Activated CD8-positive, alpha-beta memory T cell treated with anti-CD3 and anti-CD28 coated beads, Interleukin-2, amount 10 ng/mL, durations not matched to agents 7 days and 5 days (primary cell): ENCODE measurements at places on chromosomes 13 and 19. TPM values are rescaled to one million over a fixed set of nuclear protein-coding genes. Genes with fewer than 3 reads are reported as not detected.

CAPNS1 gene
- 479 TPM for total RNA-seq

GRCh38 chr13:32195713-32196112 is 119.5 kb downstream of the ZAR1L start:
- H3K4me3 ChIP-seq, result no peak overlapping the region
- no peaks in the 10 kb centered on the region for H3K4me1 ChIP-seq
- H3K36me3 ChIP-seq, result no peaks in the 10 kb centered on the region
- no peak overlapping the region for H3K27ac ChIP-seq
- DNase-seq, result no peak
- H3K27me3 ChIP-seq, result peaks cover 9% of the 10 kb centered on the region

ZNF418 gene
- 6.6 TPM for total RNA-seq

GRCh38 chr13:65085977-65086376 is 2144.2 kb downstream of the PCDH9 start:
- no peak overlapping the region for H3K27ac ChIP-seq
- no peaks in the 10 kb centered on the region for H3K4me1 ChIP-seq
- no peak overlapping the region for H3K4me3 ChIP-seq
- no peak for DNase-seq
- no peaks in the 10 kb centered on the region for H3K27me3 ChIP-seq
- no peaks in the 10 kb centered on the region for H3K36me3 ChIP-seq

FFAR3 gene
- total RNA-seq, result not detected

DNA sequence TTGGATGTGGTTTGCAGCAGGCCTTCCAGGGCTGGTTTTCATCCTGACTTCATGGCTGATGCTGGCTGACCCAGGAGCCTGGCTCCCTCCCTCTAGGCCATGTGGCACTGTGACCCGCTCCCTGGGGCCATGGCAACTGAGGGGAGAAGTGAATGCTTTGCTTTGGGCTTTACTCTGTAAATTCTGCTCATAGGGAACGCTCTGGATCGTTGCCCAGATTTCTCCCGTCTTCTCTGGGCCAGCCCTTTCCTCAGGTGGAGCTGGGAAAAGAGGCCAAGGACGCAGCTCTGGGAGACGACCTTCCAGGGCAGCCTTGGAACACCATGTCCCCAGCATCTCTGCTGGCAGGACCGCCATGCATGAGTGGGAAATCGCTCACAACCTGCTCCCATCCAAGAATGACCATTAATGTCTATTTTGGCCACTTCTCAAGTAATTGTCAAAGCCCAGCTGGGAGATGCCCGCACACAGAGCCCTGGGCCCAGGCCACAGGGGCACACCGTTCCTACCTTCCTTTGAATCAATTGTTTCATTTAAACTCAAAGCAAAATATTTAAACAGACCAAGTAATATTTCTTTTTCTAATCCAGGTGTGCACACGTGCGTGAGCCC is 321.8 kb downstream of the TEX29 start:
- H3K27ac ChIP-seq, result no peak overlapping the region
- no peaks in the 10 kb centered on the region for H3K27me3 ChIP-seq
- no peaks in the 10 kb centered on the region for H3K4me1 ChIP-seq
- DNase-seq, result no peak
- no peaks in the 10 kb centered on the region for H3K36me3 ChIP-seq

GRCh38 chr13:44523146-44524015 is 52.7 kb downstream of the TSC22D1 start:
- no peak overlapping the region for H3K27ac ChIP-seq
- no peak overlapping the region for H3K4me3 ChIP-seq
- DNase-seq, result no peak
- H3K4me1 ChIP-seq, result no peaks in the 10 kb centered on the region
- no peaks in the 10 kb centered on the region for H3K27me3 ChIP-seq

DNA sequence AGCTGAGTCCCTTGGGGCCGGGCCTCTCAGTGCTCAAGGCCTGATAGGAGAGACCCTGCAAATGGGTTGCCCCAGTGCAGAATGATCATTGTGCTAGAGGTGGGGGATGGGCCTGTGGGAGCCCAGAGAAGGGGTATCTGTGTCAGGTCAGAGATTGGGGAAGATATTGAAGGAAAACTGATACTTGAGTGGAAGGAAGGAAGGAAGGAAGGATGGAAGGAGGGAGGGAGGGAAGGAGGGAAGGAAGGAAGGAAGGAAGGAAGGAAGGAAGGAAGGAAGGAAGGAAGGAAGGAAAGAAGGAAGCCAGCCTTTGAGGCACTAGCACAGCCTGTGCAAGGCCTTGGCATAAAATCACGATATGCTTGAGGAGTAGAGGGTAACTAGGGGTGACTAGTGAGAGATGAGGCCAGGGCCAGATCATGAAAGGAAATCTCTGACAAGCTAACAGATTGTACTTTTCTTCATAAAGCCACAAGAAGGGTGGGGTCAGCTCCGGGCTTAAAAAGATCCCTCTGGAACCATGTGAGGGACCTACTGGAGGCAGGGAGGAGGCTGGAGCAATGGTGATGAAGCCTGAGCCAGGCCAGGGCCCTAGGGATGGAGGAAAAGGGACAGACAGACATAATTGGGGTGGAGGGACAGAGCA is 11.4 kb downstream of the PTH2 start:
- no peak overlapping the region for H3K4me3 ChIP-seq
- no peak overlapping the region for H3K27ac ChIP-seq
- no peaks in the 10 kb centered on the region for H3K36me3 ChIP-seq
- H3K4me1 ChIP-seq, result peaks cover 39% of the 10 kb centered on the region

DNA sequence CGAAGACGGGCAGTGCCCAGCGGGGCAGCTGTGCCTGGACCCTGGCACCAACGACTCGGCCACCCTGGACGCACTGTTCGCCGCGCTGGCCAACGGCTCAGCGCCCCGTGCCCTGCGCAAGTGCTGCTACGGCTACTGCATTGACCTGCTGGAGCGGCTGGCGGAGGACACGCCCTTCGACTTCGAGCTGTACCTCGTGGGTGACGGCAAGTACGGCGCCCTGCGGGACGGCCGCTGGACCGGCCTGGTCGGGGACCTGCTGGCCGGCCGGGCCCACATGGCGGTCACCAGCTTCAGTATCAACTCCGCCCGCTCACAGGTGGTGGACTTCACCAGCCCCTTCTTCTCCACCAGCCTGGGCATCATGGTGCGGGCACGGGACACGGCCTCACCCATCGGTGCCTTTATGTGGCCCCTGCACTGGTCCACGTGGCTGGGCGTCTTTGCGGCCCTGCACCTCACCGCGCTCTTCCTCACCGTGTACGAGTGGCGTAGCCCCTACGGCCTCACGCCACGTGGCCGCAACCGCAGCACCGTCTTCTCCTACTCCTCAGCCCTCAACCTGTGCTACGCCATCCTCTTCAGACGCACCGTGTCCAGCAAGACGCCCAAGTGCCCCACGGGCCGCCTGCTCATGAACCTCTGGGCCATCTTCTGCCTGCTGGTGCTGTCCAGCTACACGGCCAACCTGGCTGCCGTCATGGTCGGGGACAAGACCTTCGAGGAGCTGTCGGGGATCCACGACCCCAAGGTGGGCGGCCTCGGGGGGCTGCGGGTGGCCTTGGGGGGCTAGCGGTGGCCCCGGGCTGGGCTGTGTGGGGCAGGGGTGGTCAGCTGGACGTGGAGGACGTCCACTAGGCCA is 4.8 kb downstream of the GRIN3B start:
- no peak overlapping the region for H3K4me3 ChIP-seq
- H3K4me1 ChIP-seq, result no peaks in the 10 kb centered on the region
- H3K36me3 ChIP-seq, result peaks cover 1% of the 10 kb centered on the region
- H3K27me3 ChIP-seq, result peaks cover 7% of the 10 kb centered on the region
- DNase-seq, result no peak

GRCh38 chr19:17454576-17455071 is 6.1 kb downstream of the NXNL1 start:
- no peak overlapping the region for H3K27ac ChIP-seq
- peaks cover 16% of the 10 kb centered on the region for H3K4me1 ChIP-seq
- H3K36me3 ChIP-seq, result no peaks in the 10 kb centered on the region
- DNase-seq, result no peak

MUC16 gene
- total RNA-seq, result 0.02 TPM

DNA sequence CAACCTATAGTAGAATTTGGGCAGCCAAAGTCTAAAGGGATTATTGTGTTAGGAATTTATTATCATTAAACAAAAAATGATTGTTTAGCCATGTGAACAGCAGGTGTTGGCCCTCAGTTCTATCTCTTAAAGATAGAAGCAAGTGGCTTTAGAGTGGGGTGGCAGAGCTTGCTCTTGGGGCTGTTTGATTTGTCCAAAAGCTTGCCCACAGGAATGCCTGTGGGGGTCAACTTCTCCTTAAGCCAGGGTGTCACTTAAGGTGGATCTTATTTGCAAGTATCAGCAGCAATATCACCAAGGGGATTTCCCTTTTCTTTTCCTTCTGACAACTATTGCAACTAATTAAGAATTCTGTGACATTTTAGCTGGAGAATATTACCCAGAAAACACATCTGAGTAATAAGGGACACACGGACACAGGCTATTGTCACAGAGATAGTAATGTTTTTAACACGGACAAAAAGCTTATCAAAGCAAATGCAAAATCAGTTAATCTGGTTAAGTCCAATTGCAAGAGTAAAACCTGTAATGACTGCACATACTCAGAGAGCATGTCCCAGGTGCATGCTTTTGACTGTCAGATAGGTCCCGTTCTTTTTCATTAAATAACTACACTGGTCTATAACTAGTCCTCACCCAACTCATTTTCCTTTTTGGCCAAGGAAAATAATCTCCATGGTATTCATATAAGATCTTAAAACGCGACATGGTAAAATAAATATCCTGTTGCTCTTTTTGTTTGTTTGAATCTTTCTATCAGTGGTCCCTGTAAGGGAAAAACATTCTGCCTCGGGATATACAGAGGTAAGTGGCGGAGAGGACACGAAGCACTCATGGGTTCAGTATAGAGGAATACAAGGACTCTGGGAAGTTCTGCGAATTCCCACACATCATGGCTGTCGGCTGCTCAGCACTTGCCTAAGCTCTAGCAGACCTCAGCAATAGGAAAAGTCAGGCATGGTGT is 172.1 kb upstream of the RFC3 start:
- DNase-seq, result no peak
- H3K27ac ChIP-seq, result no peak overlapping the region
- no peaks in the 10 kb centered on the region for H3K27me3 ChIP-seq
- no peaks in the 10 kb centered on the region for H3K4me1 ChIP-seq
- peaks cover 2% of the 10 kb centered on the region for H3K36me3 ChIP-seq
- no peak overlapping the region for H3K4me3 ChIP-seq

DNA sequence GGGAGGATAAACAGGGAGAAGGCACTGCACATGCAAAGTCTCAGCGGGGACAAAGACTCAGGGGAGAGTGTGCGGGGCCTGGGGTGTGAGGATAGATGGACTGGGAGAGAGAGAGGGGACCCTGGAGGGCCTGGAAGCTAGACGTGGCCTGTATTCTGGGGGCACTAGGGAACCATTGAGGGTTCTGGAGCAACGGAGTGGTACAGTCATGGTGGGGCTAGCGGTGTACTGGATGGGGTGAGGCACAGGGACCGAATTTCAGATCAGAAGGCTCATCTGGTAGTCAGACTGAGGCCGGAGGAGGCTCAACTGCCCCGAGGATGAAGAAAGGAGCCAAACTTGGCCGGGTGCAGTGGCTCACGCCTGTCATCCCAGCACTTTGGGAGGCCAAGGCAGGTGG is 8.0 kb upstream of the SBNO2 start:
- no peak overlapping the region for H3K27ac ChIP-seq
- H3K27me3 ChIP-seq, result peaks cover 8% of the 10 kb centered on the region

DCLK1 gene
- total RNA-seq, result not detected

DNA sequence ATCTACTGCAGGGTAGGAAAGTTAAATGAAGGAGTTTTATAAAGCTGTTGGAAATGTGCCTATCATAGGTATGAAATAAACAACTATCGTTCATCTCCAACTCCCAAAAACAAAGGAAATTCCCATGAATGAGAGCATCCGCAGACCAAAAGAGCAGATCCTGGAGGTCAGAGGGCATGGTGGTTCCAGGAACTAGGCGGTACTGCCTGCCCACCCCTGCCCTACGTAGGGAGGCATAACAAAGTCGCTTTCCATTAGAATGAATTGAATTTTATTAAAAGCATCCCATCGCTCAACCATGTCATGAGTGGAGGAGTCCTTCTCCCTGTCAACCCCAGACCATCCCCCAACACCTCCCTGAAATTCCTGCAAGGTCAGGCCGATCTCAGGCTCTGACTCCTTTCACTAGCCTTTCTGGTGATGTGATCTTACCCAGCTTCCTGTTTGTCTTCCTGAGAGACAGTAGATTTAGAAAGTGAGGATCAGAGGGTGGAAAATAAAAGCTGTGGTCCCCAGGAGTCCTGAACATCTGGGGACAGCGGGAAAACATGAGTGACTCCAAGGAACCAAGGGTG is at the start of gene CLEC4M:
Gene CLEC4M (plus strand): TSS at position 525 of the 575 bp plus-strand sequence. CDS start 24 bp downstream, at position 549.
- H3K4me1 ChIP-seq, result no peaks in the 10 kb centered on the region
- H3K27ac ChIP-seq, result no peak within 1 kb of the TSS
- no peaks in the 10 kb centered on the region for H3K36me3 ChIP-seq
- H3K4me3 ChIP-seq, result no peak within 1 kb of the TSS
- peaks cover 9% of the 10 kb centered on the region for H3K27me3 ChIP-seq
- no peak for DNase-seq

DNA sequence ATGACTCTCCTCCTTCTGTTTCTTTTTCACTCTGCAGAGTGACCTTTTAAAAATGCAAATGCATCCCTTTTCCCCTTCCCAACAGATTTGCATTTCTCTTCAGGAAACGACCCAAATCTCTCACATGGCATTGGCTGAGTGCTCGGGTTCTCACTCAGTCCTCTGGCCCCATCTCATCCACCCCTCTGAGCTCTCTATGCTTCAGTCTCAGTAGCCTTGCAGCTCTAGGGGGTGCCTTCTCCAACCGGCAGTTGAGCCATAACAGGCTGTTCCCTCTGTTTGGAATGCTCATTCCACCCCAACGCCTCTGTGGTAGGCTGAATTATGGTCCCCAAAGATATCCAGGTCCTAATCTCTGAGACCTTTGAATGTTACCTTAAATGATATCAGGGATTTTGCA is 78.2 kb downstream of the AKAP11 start:
- H3K27me3 ChIP-seq, result no peaks in the 10 kb centered on the region
- peaks cover 37% of the 10 kb centered on the region for H3K4me1 ChIP-seq
- no peak overlapping the region for H3K27ac ChIP-seq
- DNase-seq, result no peak

GRCh38 chr19:6639439-6639838 is 30.5 kb downstream of the TNFSF14 start:
- H3K4me1 ChIP-seq, result peaks cover 47% of the 10 kb centered on the region
- peak; percentile 84 for DNase-seq
- no peak overlapping the region for H3K4me3 ChIP-seq
- H3K27ac ChIP-seq, result peak overlapping the region; percentile 38
- H3K27me3 ChIP-seq, result no peaks in the 10 kb centered on the region
